ENCODE measurements at places on chromosomes 6 and 20. TPM values are rescaled to one million over a fixed set of nuclear protein-coding genes. Genes with fewer than 3 reads are reported as not detected.

GRCh38 chr6:337805-338368 lies 45.6 kb downstream of the DUSP22 start:
- no peak for DNase-seq
- no peak overlapping the region for H3K4me3 ChIP-seq
- H3K4me1 ChIP-seq, result peaks cover 16% of the 10 kb centered on the region

GRCh38 chr6:17393892-17394631 lies 667 bp downstream of the CAP2 start:
- H3K4me1 ChIP-seq, result peaks cover 50% of the 10 kb centered on the region
- peak overlapping the region; percentile 55 for H3K27ac ChIP-seq
- no peaks in the 10 kb centered on the region for H3K27me3 ChIP-seq
- peak; percentile 71 for DNase-seq
- H3K36me3 ChIP-seq, result no peaks in the 10 kb centered on the region

Gene BPIFB4
- 0.09 TPM for polyA plus RNA-seq

Gene SLC22A7
- 5.3 TPM for polyA plus RNA-seq

DNA sequence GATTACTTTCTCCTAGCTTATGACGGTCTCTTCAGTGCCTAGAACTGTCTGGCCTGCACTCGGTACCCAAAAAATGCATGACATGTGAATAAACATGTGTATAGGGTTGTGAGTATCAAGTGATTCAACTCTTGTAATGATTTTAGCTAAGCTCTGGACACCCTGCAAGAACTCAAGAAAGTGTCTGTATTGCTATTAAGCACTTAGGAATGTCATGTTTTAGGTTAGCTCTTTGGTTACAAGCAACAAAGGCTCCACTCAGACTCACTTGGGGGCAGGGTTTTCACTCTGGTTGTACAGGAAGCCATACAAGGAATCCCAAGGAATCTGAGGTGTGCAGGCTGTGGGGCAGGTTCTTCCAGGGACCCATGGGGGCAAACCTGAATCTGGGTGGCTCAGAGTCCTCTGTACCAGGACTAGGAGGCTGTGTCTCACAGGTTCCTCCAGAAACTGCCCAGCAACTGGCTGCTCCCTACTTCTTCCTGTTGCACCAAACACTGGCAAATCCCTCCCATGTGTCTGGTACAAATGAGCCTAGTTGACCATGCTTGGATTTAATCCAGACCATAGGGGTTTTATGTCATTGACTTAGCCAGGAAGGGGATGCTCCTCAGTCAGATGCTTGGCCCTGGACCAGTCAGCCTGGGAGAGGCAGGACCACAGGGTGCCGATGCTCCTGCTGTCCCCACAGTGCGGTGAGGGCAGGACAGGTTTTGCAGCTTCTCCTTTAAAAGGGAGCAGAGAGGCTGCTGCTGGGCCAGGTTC lies 77.9 kb upstream of the CDH4 start:
- H3K36me3 ChIP-seq, result no peaks in the 10 kb centered on the region
- H3K27ac ChIP-seq, result no peak overlapping the region

- peaks cover 4% of the 10 kb centered on the region for H3K36me3 ChIP-seq
- no peak overlapping the region for H3K4me3 ChIP-seq
- H3K27ac ChIP-seq, result no peak overlapping the region
- DNase-seq, result peak; percentile 65
- no peaks in the 10 kb centered on the region for H3K27me3 ChIP-seq
- H3K4me1 ChIP-seq, result peaks cover 35% of the 10 kb centered on the region
Observed at GRCh38 chr6:16576451-16577368, 184.6 kb downstream of the ATXN1 start.

Gene ADGRG6
- 176 TPM for polyA plus RNA-seq

Gene ADAM33
- polyA plus RNA-seq, result not detected

DNA sequence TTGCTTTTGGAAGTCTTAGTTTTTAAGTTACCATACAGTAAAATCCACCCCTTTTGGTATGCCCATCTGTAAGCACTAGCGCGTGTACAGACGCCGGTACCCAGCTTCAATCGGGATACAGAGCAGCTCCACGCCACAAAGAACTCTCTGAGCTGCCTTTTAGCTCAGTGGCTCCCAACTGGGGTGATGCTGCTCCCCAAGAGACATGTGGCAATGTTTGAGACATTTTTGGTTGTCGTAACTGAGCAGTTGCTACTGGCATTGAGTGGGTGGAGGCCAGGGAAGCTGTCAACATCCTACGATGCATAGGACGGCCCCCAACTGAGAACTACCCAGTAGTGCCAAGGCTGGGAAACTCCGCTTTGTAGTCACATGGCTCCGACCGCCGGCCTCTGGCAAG lies 73.3 kb downstream of the BMP7 start:
- H3K4me1 ChIP-seq, result no peaks in the 10 kb centered on the region
- H3K4me3 ChIP-seq, result no peak overlapping the region
- H3K36me3 ChIP-seq, result no peaks in the 10 kb centered on the region
- no peak for DNase-seq

Gene PKHD1
- polyA plus RNA-seq, result 0.01 TPM

Gene JAG1
- 47.1 TPM for polyA plus RNA-seq

Gene EPPIN
- not detected for polyA plus RNA-seq

Gene GABRR1
- not detected for polyA plus RNA-seq

DNA sequence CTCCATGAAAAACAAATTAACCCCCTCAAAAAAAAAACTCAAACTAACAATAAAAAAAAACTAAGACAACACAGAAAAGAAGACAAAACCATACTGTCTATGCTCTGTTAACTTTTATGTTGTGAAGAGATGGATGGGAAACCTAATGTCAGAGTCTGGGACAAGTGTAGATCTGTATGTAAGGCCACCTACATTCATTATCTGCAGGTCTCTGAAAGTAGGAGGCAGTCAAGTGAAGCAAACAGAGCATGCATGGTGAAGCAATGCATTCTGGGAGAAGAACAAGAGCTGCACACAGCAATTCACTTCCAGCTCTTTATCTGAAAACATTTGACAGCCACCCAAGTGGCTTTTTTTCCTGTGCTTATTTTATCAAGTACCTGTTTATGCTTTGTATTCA lies 452.0 kb downstream of the EPHA7 start:
- no peaks in the 10 kb centered on the region for H3K4me1 ChIP-seq
- H3K4me3 ChIP-seq, result no peak overlapping the region
- H3K27me3 ChIP-seq, result no peaks in the 10 kb centered on the region
- no peak overlapping the region for H3K27ac ChIP-seq
- H3K36me3 ChIP-seq, result no peaks in the 10 kb centered on the region

Gene RGS19
- polyA plus RNA-seq, result 14.7 TPM

Gene FAM83C
- polyA plus RNA-seq, result 0.03 TPM

Gene C6orf163
- polyA plus RNA-seq, result 1.0 TPM

GRCh38 chr20:63682384-63683139 lies 13.9 kb upstream of the TNFRSF6B start:
- H3K27ac ChIP-seq, result no peak overlapping the region
- peaks cover 9% of the 10 kb centered on the region for H3K36me3 ChIP-seq
- peak; percentile 63 for DNase-seq
- no peak overlapping the region for H3K4me3 ChIP-seq
- H3K4me1 ChIP-seq, result peaks cover 10% of the 10 kb centered on the region

- no peaks in the 10 kb centered on the region for H3K27me3 ChIP-seq
- no peak for DNase-seq
- no peak overlapping the region for H3K4me3 ChIP-seq
- peaks cover 48% of the 10 kb centered on the region for H3K36me3 ChIP-seq
- no peak overlapping the region for H3K27ac ChIP-seq
Observed at GRCh38 chr6:24529985-24530384, 35.2 kb downstream of the ALDH5A1 start.

Gene RAB23
- polyA plus RNA-seq, result 4.3 TPM

- H3K27ac ChIP-seq, result no peak overlapping the region
- peaks cover 62% of the 10 kb centered on the region for H3K4me1 ChIP-seq
- no peak for DNase-seq
- no peaks in the 10 kb centered on the region for H3K27me3 ChIP-seq
Observed at GRCh38 chr6:137712587-137712986, 154.5 kb upstream of the TNFAIP3 start.

Gene LY6G6D
- polyA plus RNA-seq, result not detected

All from HepG2 (cell line).